ENCODE measurements at places on chromosomes 12 and 14. TPM values are rescaled to one million over a fixed set of nuclear protein-coding genes. Genes with fewer than 3 reads are reported as not detected.

DNA sequence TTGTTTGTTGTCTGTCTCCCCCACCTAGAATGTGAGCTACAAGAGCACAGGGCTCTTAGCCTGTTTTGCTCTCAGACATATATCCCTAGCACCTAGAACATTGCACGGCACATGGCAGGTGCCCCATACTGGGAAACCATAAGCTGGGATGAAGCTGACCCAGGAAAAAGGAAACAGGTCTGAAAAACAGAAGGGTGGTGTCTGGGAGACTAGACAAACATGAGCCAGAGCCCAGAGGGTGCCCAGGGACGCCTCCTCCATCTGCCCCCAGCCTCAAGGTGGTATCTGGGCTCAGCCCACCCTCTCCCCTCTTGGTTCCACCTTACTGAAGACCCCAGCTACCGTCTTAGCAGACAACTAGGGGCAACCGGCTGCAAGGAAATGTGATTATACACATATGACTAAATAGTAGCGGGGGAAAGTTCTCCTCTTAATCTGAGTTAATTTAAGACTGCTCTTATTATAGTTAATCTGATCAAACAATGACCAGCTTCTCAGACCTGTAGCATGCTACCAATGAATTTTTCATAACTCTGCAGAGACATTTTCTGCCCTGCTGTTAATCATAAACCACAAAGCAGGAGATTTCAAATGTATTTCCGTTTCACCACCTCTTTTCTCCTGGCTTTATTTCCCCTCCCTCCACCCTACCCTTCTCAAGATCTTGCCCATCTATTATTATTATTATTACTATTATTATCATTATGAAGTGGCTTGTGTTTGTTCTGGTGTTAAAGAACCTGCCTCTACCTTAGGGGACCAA is 31.9 kb downstream of the KSR2 start:
- no peak for DNase-seq

GRCh38 chr12:15684896-15685658 is 104.1 kb downstream of the EPS8 start:
- no peak for DNase-seq

GRCh38 chr12:122368361-122369073 is 54.0 kb downstream of the CLIP1 start:
- no peak for DNase-seq

DNA sequence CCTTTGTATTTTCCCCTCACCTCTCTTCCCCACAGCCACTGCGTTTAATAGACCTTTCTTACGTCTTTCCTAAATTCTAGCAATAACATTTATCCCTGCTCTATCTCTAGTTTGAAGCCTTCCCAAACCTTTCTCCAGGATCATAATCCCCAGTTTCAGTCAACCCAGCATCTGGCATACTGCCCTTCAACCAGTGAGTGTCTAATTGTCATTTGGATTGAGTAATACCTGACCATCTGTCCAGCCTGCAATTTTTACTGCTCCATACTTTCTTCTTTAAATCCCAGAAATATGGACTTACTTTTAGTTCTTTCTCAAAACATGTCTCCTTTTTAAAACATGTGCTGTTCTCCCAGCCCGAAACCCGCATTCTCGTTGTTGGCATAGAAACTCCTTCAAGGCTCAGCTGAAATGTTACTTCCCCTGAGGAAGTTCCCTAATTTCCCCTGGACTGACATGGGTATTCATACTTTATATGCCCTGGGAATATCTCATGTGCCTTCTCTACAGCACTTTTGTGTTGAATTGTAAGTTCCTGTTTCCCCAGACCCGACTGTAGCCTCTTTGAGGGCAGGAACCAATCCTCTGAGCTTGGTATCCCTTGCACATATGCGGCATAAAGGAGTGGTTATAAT is 65.1 kb upstream of the ETV6 start:
- peak; percentile 5 for DNase-seq

- no peak for DNase-seq
Observed at GRCh38 chr12:31528095-31528494, 62.8 kb downstream of the DENND5B start.

GRCh38 chr12:108693751-108694150 is 37.6 kb downstream of the CORO1C start:
- no peak for DNase-seq

DNA sequence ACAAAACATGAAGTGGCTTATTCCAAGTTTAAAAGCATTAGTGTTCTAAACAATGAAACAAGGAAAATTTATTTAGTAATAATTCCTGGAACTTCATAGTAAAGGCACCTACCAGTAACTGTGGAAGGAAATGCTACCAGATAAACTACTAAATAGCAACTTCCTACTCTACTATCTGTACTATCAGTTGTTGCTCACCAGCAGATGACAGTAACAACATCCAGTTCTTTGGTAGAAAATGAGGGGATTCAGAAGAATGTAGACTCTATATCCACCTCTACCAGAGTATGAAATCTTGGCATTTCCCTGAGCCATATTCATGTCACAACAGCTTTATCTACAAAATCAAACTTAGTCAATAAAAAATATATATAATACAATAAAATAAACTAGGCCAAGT is 3.1 kb downstream of the ENTPD5 start:
- no peak for DNase-seq

DNA sequence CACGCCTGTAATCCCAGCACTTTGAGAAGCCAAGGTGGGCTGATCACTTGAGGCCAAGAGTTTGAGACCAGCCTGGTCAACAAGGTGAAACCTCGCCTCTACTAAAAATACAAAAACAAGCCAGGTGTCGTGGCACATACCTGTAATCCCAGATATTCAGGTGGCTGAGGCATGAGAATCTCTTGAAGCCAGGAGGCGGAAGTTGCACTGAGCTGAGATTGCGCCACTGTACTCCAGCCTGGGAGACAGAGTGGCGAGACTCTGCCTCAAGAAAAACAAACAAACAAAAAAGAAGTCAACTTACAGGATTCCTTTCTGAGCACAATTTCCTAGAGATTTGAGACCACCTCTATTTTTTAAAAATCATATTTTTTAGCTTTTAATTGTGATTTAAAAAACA is 45.3 kb downstream of the DGLUCY start:
- DNase-seq: no peak

- DNase-seq: peak; percentile 41
Observed at GRCh38 chr14:81516986-81517797, 16.5 kb downstream of the SEL1L start.

DNA sequence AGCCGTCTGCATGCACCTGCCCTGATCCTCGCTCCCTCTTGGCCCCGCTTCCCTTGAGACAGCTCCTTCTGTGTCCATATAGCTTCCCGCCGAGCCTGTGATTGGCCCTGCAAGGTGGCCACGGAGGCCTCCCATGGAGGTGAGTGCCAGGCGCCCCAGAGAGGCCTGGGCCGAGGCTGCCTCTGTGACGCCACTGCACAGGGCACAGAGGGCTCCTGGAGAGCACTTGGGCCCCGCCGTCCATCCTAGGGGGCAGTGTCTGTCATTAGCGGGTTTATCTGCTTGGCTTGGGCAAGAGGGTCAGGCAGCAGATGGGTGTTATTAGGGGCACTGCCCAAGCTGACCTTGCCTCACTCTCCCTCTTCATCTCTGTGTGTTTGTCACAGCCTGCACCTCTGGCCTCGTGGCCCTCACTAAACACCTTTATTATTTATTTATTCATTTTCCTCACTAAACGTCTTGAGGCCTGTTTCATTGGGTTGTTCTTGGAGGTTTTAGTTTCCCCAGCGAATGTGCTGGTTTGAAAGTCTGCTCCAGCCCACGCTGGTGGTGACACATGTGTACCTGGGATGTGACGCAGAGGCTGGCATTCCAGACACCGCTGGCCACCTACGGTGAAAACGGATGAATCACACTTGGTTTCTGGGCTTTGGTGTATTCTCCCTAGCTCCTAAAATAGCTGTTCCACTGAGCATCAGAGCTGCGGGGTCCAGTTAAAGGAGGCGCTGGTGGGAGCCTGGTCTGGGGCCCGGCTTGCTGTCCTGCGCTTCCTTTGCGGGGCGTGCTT is 5.9 kb downstream of the ZFYVE21 start:
- DNase-seq: no peak

GRCh38 chr12:89476232-89476631 is 48.4 kb downstream of the GALNT4 start:
- DNase-seq: no peak

DNA sequence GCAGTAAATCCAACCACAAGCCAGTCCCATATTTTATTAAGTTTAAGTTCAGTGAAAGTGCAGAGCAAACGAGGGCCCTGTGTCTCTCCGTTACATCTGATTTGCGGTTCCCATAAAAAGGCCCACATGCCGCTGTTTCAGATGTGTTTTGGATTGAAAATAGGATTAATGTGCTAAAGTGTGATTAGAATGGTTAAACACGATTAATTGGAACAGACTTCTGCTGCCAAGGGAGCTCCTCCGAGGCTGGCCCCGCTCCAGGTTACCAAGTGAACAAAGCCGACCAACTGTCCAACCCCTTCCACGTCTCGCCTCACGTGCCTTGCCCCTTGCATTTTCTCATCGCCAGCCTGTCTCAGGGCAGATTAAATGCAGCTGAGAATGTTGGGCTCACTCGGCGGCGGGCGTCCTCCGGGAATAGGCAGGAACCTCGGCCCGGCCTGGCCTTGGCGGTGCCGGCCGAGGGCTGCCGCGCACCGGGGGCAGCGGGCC is 166.5 kb upstream of the GSC start:
- DNase-seq: peak; percentile 79

DNA sequence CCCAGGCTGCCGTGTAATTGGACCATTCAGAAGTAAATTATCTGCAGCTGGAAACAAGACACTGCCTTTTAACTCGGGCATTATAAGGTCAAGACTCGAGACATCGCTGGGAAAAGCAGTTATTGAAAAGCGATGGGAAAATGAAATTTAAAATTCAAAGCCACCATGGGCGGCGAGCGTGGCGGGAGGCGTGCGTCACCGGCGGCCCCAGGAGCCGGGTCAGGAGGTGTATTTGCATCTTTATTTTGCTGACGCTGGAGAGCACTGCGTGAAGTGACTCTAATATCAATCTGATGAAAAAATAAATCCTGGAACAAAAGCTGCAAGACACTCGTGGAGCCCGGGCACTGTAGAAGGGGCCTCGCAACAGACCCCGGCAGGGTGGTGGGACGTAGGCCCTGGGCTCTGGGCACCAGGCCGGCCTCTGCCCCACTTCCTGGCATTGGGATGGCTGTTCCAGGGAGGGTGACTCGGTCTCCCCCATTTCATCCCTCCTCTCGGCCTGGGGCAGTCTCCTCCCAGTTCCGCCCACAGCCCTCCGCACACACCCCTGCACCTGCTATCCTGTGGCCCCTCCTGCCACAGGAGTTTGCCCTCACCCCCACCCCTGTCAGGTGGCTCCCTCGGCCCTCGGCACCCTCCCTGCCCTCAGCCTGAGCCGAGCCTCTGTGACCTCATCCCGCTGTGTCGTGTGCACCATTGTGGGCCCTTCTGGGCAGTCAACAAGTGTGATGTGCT is 196.2 kb downstream of the KIF26A start:
- DNase-seq: peak; percentile 77

- DNase-seq: no peak
Observed at GRCh38 chr14:72452774-72453173, 441.1 kb downstream of the DPF3 start.

ZFC3H1 gene
- polyA plus RNA-seq: 62.4 TPM

NANOG gene
- polyA plus RNA-seq: 0.19 TPM

RHOJ gene
- 29.6 TPM for polyA plus RNA-seq

CACNA1C gene
- polyA plus RNA-seq: 22.2 TPM

AKAP5 gene
- polyA plus RNA-seq: 6.8 TPM

CLMN gene
- 4.1 TPM for polyA plus RNA-seq

TMEM117 gene
- 14.7 TPM for polyA plus RNA-seq

Data from spinal cord (tissue), 10 donors.